Ascending aorta (tissue), 2 donors: ENCODE measurements at places on chromosomes 16 and 17. TPM values are rescaled to one million over a fixed set of nuclear protein-coding genes. Genes with fewer than 3 reads are reported as not detected.

The C16orf92 gene
- not detected for total RNA-seq

The ABCA10 gene
- 6.8 TPM for total RNA-seq

The CORO1A gene
- 69.4 TPM for total RNA-seq

DNA sequence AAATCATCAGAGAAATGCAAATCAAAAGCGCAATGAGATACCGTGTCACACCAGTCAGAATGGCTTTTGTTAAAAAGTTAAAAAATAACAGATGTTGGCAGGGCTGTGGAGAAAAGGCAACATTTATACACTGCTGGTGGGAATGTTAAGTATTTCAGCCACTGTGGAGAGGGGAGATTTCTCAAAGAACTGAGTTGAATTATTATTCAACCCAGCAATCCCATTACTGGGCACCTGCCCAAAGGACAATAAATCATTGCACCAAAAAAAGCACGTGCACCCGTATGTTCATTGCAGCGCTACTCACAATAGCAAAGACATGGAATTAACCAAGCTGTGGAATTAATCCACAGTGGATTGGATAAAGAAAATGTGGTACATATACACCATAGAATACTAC, 204.7 kb downstream of the HS3ST4 start:
- H3K4me3 ChIP-seq, result no peak overlapping the region
- no peak for DNase-seq
- H3K27ac ChIP-seq, result no peak overlapping the region
- H3K4me1 ChIP-seq, result no peaks in the 10 kb centered on the region
- H3K27me3 ChIP-seq, result no peaks in the 10 kb centered on the region

- no peak overlapping the region for H3K27ac ChIP-seq
- no peaks in the 10 kb centered on the region for H3K36me3 ChIP-seq
- DNase-seq, result no peak
- no peak overlapping the region for H3K4me3 ChIP-seq
These were observed 353.7 kb downstream of the SHISA9 start for GRCh38 chr16:13254998-13255614.

- no peaks in the 10 kb centered on the region for H3K27me3 ChIP-seq
- H3K4me3 ChIP-seq, result no peak overlapping the region
- no peak overlapping the region for H3K27ac ChIP-seq
- no peak for DNase-seq
- H3K36me3 ChIP-seq, result no peaks in the 10 kb centered on the region
- no peaks in the 10 kb centered on the region for H3K4me1 ChIP-seq
These were observed 68.2 kb upstream of the IRX6 start for GRCh38 chr16:55255733-55256282.

DNA sequence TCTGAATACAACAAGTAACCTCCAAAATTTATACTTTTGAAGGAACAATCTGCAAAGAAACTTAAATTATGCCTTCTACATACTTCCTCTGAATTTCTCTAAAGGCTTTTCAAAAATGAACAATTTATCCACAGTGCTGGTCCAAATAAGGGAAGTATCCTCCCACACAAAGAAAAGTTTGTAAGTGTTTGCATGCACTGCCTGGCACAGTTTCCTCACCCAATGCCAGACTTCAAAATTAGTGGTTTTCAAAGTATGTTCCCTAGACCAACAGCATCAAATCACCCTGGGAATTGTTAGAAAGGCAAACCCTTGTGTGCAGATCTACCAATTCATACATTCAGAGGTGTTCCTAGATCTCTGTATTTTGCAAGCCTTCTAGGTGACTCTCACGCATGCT, 82.5 kb downstream of the PCTP start:
- H3K27me3 ChIP-seq, result no peaks in the 10 kb centered on the region
- DNase-seq, result no peak
- H3K36me3 ChIP-seq, result no peaks in the 10 kb centered on the region
- no peak overlapping the region for H3K4me3 ChIP-seq
- H3K27ac ChIP-seq, result no peak overlapping the region

- H3K27ac ChIP-seq, result peak overlapping the region; percentile 55
- DNase-seq, result peak; percentile 87
- no peak overlapping the region for H3K4me3 ChIP-seq
- H3K4me1 ChIP-seq, result peaks cover 26% of the 10 kb centered on the region
- H3K27me3 ChIP-seq, result no peaks in the 10 kb centered on the region
These were observed 10.0 kb upstream of the MPRIP start for GRCh38 chr17:17032131-17032692.

DNA sequence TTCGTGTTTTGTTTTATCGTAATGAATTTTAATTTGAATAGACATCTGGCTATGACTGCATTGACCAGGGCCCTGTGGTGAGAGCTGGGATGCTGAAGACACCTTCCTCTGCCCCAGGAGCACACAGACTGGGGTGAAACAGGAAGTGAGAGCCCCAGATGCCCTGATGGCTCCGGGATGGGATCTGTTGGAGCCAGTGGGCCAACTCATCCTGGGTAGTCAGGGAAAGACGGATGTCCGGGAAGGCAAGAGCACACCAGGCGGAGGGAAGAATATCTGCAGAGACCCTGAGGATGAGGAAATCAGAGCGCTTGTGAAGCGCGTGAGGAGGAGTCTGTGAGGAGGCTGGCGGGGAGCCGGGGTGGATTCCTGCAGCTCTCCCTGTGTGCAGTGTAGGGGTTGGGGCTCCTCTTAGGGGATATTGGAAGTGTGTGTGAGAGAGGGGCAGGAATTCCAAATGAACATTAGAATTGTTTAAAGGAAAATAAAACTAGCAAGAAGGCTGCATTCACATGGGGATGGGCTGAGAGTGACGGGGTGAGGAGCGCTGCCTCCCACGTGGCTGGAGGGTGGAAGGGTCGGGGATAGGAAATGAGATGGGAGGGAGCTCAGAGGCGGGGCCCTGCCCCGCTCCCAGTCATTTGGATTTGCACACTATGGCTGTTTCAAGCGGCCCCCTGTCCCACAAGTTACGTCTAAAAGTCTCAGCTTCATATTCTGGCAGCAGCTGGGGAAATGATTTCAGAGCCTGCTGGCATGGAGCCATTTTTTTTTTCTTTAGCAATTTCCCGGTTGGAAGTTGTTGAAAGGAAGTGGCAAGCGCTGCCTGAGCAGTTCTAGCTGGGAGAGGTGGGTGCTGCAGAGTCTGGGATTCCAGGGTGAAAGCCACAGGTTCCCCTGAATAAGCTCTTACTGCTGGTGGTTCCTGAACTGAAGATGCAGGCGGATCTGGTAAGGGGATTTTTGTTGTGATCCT, 71.2 kb upstream of the LGALS9 start:
- DNase-seq, result no peak
- H3K4me3 ChIP-seq, result no peak overlapping the region
- H3K27ac ChIP-seq, result peak overlapping the region; percentile 53
- no peaks in the 10 kb centered on the region for H3K27me3 ChIP-seq

DNA sequence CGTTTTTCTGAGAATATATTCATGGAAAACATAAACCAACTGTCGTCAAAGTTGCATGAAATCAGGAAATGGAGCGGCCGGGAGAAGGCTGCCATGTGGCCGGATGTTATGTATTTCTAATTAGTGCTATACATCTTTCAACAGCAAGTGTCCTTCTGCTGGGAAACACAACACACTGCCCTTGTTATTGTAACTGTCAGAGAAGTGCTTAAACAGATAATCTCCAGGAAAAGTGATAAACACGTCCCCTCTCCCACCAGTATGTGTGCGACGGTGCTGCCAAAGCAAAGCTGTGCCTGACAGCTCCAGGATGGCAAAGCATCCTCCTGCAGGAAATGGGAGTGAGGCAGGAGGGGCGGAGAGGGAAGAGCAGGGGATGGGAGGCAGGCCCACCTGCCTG, 111.8 kb downstream of the SMG6 start:
- peak overlapping the region; percentile 47 for H3K27ac ChIP-seq
- H3K27me3 ChIP-seq, result no peaks in the 10 kb centered on the region
- peaks cover 39% of the 10 kb centered on the region for H3K4me1 ChIP-seq
- H3K36me3 ChIP-seq, result no peaks in the 10 kb centered on the region
- no peak for DNase-seq

DNA sequence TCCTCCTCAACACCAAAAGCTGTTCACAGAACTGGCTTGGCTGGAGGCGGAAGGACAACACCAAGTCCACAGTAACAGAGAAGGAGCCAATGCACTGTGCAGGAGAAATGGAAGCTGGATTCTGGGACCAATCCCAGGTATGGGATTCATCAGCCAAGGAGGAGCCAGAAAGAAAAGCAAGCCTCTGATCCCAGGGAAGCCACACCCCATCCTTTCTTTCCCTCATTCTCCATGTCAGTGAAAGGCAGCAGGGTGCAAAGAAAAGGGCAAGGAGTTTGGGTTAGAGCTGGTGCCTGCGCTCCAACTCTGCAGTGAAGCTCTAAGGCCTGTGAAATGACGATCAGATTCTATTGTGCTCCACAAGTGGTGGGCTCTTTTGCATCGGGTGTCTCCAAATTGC, 11.0 kb downstream of the DCAKD start:
- DNase-seq, result no peak
- no peak overlapping the region for H3K27ac ChIP-seq
- H3K4me1 ChIP-seq, result peaks cover 20% of the 10 kb centered on the region

DNA sequence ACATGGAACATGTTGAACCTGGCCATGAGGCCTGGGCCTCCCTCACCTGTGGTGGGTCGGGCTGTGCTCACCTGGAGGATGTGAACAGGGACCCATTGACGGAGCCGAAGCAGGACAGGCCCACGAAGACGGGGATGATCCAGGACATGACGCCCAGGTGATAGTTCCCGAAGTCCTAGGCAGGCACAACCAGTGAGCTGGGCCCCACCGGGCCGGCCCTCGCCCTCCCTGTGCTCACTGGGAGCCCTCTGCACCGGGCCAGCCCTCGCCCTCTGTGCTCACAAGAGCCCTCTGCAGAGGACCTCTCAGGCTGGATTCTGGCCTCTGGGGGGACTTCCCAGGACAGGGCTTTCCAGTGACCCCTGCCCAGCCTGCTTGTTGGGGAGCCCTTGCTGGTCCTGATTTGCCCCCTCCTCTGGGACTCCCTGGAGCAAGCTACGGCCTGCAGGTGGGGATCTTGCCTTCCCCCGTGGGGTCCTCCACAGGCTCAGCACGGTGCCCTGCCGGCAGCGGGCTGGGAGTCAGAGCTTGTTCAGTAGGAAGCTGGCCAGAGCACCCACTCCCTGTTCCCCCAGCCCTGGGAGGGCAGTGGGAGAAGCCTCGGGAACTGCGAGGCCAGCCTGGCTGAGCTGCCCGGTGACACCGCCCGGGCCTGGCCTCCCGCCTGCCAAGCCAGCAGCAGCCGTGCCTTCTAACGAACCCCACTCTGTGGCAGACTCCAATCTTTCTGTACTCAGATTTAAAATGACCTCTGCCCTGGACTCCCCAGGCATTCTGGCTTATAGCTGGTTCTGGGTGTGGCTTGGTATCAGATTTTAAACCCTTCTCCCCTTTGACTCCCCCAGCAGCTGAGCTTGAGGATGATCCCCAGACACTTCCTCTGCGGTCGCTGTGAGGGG, 30.4 kb downstream of the SLC7A5 start:
- DNase-seq, result no peak
- no peaks in the 10 kb centered on the region for H3K36me3 ChIP-seq
- no peaks in the 10 kb centered on the region for H3K27me3 ChIP-seq
- no peak overlapping the region for H3K4me3 ChIP-seq

DNA sequence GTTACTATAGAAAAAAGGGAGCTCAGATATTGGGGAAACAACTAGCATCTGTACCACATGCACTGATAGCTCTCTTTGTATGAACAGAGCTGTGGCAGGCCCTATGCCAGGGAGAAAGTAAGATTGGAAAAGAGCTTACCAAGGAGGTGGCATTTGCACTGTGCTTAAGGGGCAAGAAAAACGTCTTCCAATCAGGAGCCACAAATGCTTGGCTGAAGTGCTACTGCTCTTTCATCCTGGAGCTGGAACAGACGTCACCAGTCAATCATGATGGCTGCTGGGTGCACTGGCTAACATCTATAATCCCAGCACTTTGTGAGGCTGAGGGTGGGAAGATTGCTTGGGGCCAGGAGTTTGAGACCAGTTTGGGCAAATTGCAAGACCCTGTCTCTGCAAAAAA, 218.5 kb downstream of the SEC14L1 start:
- H3K27ac ChIP-seq, result no peak overlapping the region
- no peak overlapping the region for H3K4me3 ChIP-seq
- H3K4me1 ChIP-seq, result peaks cover 7% of the 10 kb centered on the region
- DNase-seq, result no peak
- H3K27me3 ChIP-seq, result no peaks in the 10 kb centered on the region
